ENCODE measurements at places on chromosomes 6 and 20.
A peak's percentile ranks its signal among the peaks of the same experiment; 100 is the strongest.

- DNase-seq: no peak
These were observed 158.8 kb downstream of the CDK19 start for GRCh38 chr6:110656492-110656891.

- DNase-seq: peak; percentile 93
These were observed at the start of gene HELZ2 for GRCh38 chr20:63574156-63574828. TSS of gene HELZ2 (minus strand) at chr20:63574239. CDS start at chr20:63572385, 1,854 bp downstream.

- DNase-seq: peak; percentile 59
These were observed 673 bp downstream of the MARCKS start for GRCh38 chr6:113857556-113858479.

DNA sequence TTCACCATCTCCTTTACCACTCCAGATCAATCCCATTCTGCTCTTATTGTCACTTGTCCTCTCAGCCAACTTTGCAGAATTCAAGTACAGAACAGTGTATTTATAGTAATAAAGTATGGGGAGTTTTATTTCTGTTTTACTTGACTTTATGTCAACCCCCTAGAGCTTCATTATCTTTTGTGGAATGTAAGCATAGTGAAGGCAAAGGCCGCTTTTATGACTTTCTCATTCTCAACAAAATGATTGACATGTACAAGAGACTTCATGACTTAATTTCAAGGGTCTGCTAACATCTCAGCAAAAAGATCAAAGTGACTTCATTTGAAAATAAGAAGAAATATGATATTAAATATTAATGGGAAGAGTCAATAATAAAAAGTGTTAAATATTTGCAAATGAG is 28.7 kb upstream of the ARID1B start:
- no peak for DNase-seq

- no peak for DNase-seq
These were observed 35.4 kb downstream of the CYP24A1 start for GRCh38 chr20:54138427-54138826.

GRCh38 chr6:57262488-57262887 is 40.4 kb upstream of the RAB23 start:
- DNase-seq: peak; percentile 20

DNA sequence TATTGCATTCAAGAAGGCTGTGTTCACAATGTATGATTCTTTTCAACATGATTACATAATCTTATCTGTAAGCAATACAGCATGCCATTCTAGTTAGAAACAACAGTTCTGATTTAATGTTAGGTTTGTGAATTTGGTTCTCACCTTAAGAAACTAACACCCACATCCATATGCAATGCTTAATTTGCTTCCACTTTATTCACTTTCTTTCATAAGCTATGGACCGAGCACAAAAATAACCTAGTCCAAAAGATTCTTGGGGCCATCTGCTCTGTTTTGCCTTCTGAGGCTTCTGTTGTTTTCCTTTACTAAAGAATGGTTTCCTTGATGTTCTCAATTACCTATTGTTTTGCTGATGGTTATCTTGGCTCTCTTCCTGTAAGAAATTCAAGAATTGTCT is 258.2 kb downstream of the EYS start:
- no peak for DNase-seq

DNA sequence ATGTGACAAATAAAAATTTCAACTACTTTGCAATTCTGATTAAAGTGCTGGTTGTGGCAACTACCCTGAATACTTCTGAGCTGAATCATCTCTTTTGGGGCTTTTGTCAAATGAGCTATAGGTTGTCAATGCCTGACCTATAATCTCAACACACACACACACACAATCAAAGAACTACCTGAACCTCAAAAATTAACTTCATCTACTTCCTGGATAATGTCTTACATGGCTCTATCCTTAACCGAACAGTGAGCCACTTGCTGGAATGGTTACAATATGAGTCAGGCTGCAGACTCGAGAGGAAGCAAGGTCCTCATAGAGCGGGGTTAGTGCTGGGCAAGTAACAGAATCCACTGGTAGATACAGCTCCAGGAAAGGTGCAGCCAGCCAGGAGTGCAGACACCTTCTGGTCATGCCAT is 70.6 kb upstream of the DST start:
- peak; percentile 71 for DNase-seq

Data from AG08396 (cell line).